ENCODE measurements at places on chromosomes 12 and 14.

- no peak overlapping the region for H3K27ac ChIP-seq
- no peak overlapping the region for H3K4me3 ChIP-seq
- H3K27me3 ChIP-seq = no peaks in the 10 kb centered on the region
- peaks cover 85% of the 10 kb centered on the region for H3K36me3 ChIP-seq
- no peak for DNase-seq
- no peaks in the 10 kb centered on the region for H3K4me1 ChIP-seq
Measured at GRCh38 chr12:62575036-62575435, 108.4 kb downstream of the MON2 start.

GRCh38 chr14:93263416-93263815 is 56.4 kb downstream of the UBR7 start:
- no peak for DNase-seq
- no peak overlapping the region for H3K4me3 ChIP-seq
- no peaks in the 10 kb centered on the region for H3K4me1 ChIP-seq
- peaks cover 46% of the 10 kb centered on the region for H3K36me3 ChIP-seq

DNA sequence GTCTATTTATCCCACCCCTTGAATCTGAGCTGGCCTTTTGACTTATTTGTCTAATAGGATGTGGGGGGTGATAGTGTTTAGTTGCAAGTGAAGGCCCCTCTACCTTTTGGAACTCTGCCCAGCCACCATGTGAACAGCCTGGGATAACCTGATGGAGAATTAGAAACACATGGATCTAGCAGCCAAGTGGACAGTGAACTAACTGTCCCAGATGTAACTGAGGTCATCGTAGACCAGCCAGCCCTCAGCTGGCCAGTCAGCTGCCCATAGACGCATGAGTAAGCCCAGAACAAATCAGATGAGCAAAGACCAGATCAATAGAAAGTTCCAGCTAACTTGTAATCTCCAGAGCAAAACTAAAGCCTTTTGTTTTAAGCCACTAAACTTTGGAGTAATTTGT is 19.0 kb downstream of the KLRB1 start:
- H3K27me3 ChIP-seq = no peaks in the 10 kb centered on the region
- H3K4me3 ChIP-seq = no peak overlapping the region
- no peaks in the 10 kb centered on the region for H3K36me3 ChIP-seq
- no peaks in the 10 kb centered on the region for H3K4me1 ChIP-seq

DNA sequence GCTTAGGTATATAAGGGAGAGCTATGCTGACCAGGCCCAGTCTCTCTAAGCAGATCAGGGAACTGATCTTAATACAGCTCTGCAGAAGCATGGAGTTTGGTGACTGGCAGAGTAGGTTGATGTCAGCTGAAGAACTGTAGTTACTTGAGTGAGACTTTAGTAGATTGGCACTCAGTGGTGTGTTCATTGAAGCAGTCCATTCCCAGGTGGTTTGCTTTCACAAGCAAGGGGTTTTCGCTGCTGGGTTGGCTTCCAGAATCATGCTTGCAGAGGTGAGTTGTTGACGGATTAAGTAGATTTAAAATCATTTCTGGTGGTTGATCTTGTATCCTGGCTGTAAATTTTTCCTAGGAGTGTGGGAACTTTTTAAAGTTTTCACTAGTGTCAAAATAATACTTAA is 6.5 kb upstream of the DHRS7 start:
- DNase-seq = no peak
- H3K36me3 ChIP-seq = no peaks in the 10 kb centered on the region

DNA sequence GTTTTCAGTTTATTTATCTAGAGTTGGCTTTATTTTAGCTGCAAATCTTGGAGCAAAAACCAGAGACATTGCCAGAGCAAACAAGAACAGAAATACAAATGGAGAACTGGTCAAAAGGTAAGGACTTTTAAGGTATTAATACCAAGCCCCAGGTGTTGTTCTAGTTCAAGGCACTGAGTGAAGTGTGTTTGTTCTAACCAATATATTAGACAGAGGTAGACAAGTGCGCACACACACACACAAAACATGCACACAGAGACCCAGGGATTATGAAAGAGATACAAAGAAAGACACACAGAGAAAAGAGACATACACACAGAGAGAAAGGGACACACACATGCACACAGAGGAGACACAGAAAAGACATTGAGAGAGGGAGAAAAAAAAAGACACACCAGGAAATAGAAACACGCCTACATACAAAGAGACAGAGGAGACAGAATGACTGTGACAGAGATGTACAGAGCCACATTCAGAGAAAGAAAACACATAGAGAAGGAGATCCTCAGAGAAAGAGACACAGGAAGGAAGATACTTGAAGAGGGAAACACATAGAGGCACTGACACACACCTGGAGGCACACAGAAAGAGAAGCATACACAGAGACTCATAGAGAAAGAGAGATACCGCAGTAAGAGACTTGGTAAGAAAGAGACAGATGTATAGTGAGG is 50.2 kb downstream of the MIPOL1 start:
- no peaks in the 10 kb centered on the region for H3K27me3 ChIP-seq
- no peaks in the 10 kb centered on the region for H3K4me1 ChIP-seq
- DNase-seq = no peak
- no peak overlapping the region for H3K4me3 ChIP-seq
- H3K27ac ChIP-seq = no peak overlapping the region

- H3K27ac ChIP-seq = peak within 1 kb of the TSS; percentile 96
- H3K4me3 ChIP-seq = peak within 1 kb of the TSS; percentile 79
- no peaks in the 10 kb centered on the region for H3K27me3 ChIP-seq
Measured at GRCh38 chr12:119178544-119179334, at the start of gene HSPB8. Gene HSPB8, plus strand, starts transcription at chr12:119178931. Its CDS starts 382 bp downstream, at chr12:119179313.

GRCh38 chr12:120710805-120711296 is 593 bp downstream of the UNC119B start:
- no peaks in the 10 kb centered on the region for H3K36me3 ChIP-seq
- H3K27me3 ChIP-seq = no peaks in the 10 kb centered on the region
- peak; percentile 60 for DNase-seq
- peak overlapping the region; percentile 85 for H3K27ac ChIP-seq

- peak overlapping the region; percentile 97 for H3K27ac ChIP-seq
- no peak for DNase-seq
- peak overlapping the region; percentile 95 for H3K4me3 ChIP-seq
- peaks cover 81% of the 10 kb centered on the region for H3K4me1 ChIP-seq
- H3K36me3 ChIP-seq = no peaks in the 10 kb centered on the region
Measured at GRCh38 chr12:110577864-110578693, 5.0 kb downstream of the PPTC7 start.

GRCh38 chr12:32558903-32559302 is 120.2 kb upstream of the DNM1L start:
- peaks cover 6% of the 10 kb centered on the region for H3K36me3 ChIP-seq
- DNase-seq = no peak
- peak overlapping the region; percentile 45 for H3K4me3 ChIP-seq
- H3K27me3 ChIP-seq = no peaks in the 10 kb centered on the region

GRCh38 chr14:102280376-102280962 is 24.5 kb downstream of the MOK start:
- H3K36me3 ChIP-seq = no peaks in the 10 kb centered on the region
- DNase-seq = no peak
- no peak overlapping the region for H3K27ac ChIP-seq
- H3K27me3 ChIP-seq = no peaks in the 10 kb centered on the region
- H3K4me1 ChIP-seq = peaks cover 9% of the 10 kb centered on the region

DNA sequence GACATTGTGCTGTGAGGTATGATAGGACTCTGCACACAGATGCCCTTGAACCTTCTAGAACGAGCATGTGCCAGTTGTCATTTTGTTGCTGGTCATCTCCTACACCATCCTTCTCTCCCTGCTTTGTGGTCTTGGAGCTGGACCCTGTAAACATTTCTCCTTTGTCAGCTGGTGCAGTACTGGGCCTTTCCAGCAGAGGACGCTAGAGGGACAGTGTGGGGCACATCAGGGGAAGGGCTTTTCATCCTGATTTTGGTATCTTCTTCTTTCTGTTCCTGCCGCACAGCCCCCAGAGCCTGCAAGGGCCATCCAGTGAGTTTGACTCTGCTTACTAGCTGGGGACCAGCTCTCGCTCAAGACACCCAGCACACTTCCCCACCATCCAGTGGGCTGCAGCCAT is 484.6 kb downstream of the AACS start:
- no peaks in the 10 kb centered on the region for H3K36me3 ChIP-seq
- no peak for DNase-seq
- H3K27ac ChIP-seq = no peak overlapping the region
- H3K4me1 ChIP-seq = no peaks in the 10 kb centered on the region

- no peaks in the 10 kb centered on the region for H3K27me3 ChIP-seq
- peaks cover 25% of the 10 kb centered on the region for H3K4me1 ChIP-seq
- H3K36me3 ChIP-seq = no peaks in the 10 kb centered on the region
- peak within 1 kb of the TSS; percentile 92 for H3K4me3 ChIP-seq
- peak within 1 kb of the TSS; percentile 98 for H3K27ac ChIP-seq
Measured at GRCh38 chr14:64879635-64880220, at the start of gene SPTB. Gene SPTB, minus strand, starts transcription at chr14:64879907. Its CDS starts 56,813 bp downstream, at chr14:64823094.

DNA sequence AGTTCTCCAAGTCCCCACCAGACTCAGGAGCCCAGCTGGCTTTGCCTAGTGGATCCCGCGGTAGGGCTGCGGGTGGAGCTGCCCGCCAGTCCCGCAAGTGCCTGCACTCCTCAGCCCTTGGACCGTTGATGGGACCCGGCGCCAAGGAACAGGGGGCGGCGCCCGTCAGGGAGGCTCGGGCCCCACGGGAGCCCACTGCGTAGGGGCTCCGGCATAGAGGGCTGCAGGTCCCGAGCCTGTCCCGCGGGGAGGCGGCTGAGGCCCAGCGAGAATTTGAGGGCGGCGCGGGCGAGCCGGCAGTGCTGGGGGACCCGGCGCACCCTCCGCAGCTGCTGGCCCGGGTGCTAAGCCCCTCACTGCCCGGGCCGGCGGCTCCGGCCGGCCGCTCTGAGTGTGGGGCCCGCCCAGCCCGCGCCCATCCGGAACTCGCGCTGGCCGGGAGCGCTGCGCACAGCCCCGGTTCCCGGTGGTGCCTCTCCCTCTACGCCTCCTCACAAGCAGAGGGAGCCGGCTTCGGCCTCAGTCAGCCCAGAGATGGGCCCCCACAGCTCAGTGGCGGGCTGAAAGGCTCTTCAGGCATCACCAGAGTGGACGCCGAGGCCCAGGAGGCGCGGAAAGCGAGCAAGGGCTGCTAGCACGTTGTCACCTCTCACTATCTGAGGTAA is 452.4 kb upstream of the LRFN5 start:
- H3K27ac ChIP-seq = no peak overlapping the region
- no peaks in the 10 kb centered on the region for H3K27me3 ChIP-seq
- H3K4me3 ChIP-seq = no peak overlapping the region
- no peak for DNase-seq

DNA sequence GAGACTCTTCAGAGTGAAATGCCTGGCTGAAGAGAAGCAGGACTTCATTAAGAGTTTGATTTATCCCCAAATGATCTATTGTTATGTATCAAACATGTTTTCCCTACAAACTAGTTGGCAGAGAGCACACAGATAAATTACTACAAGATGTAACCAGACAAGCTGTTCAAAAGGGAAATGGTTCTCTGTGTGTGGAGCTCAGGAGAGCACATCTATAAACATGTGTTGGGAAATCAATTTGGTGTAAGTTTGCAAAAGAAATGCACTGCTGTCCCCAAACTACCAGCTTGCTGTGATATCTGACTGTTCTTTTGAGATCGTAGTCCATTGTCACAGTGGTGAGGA is 159.2 kb downstream of the PAH start:
- H3K4me1 ChIP-seq = no peaks in the 10 kb centered on the region
- no peak overlapping the region for H3K4me3 ChIP-seq
- no peak overlapping the region for H3K27ac ChIP-seq

GRCh38 chr12:42261708-42262107 is 23.7 kb upstream of the YAF2 start:
- H3K36me3 ChIP-seq = no peaks in the 10 kb centered on the region
- no peaks in the 10 kb centered on the region for H3K4me1 ChIP-seq
- H3K4me3 ChIP-seq = no peak overlapping the region
- no peaks in the 10 kb centered on the region for H3K27me3 ChIP-seq
- DNase-seq = no peak

GRCh38 chr14:56241461-56241860 is 123.2 kb downstream of the PELI2 start:
- H3K4me3 ChIP-seq = no peak overlapping the region
- H3K27ac ChIP-seq = no peak overlapping the region
- no peak for DNase-seq
- H3K36me3 ChIP-seq = no peaks in the 10 kb centered on the region
- H3K4me1 ChIP-seq = no peaks in the 10 kb centered on the region

- H3K27ac ChIP-seq = no peak overlapping the region
- no peak for DNase-seq
- no peaks in the 10 kb centered on the region for H3K27me3 ChIP-seq
Measured at GRCh38 chr12:64172143-64172970, 49.7 kb downstream of the KICS2 start.

DNA sequence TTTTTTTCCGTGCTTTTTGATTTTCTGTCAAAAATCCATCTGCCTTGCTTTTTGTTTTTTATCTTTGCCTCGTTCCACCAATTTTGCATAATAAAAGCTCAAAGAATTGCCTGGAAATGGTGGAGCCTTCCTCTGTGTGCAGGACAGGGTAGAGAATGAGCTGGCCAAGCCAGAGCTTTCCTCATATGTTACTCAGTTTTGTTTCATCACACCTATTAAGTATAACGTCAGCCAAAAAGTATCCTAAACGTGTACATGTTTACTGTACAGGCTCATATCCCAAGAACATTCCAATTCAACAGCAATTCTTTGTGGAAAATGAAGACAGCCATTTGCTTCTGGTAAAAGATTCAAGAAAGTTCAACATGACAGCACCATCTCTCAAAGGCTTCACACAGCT is 191.2 kb upstream of the LMNTD1 start:
- DNase-seq = no peak
- no peaks in the 10 kb centered on the region for H3K36me3 ChIP-seq
- H3K27ac ChIP-seq = no peak overlapping the region
- H3K27me3 ChIP-seq = no peaks in the 10 kb centered on the region
- no peaks in the 10 kb centered on the region for H3K4me1 ChIP-seq
- H3K4me3 ChIP-seq = no peak overlapping the region

- H3K27me3 ChIP-seq = no peaks in the 10 kb centered on the region
- no peak for DNase-seq
- H3K27ac ChIP-seq = no peak overlapping the region
- no peak overlapping the region for H3K4me3 ChIP-seq
- H3K4me1 ChIP-seq = no peaks in the 10 kb centered on the region
Measured at GRCh38 chr14:98754343-98755020, 517.5 kb downstream of the BCL11B start.

- H3K36me3 ChIP-seq = no peaks in the 10 kb centered on the region
- peak overlapping the region; percentile 66 for H3K4me3 ChIP-seq
- DNase-seq = no peak
- H3K4me1 ChIP-seq = no peaks in the 10 kb centered on the region
Measured at GRCh38 chr14:93789228-93790130, 1.2 kb upstream of the PRIMA1 start.

DNA sequence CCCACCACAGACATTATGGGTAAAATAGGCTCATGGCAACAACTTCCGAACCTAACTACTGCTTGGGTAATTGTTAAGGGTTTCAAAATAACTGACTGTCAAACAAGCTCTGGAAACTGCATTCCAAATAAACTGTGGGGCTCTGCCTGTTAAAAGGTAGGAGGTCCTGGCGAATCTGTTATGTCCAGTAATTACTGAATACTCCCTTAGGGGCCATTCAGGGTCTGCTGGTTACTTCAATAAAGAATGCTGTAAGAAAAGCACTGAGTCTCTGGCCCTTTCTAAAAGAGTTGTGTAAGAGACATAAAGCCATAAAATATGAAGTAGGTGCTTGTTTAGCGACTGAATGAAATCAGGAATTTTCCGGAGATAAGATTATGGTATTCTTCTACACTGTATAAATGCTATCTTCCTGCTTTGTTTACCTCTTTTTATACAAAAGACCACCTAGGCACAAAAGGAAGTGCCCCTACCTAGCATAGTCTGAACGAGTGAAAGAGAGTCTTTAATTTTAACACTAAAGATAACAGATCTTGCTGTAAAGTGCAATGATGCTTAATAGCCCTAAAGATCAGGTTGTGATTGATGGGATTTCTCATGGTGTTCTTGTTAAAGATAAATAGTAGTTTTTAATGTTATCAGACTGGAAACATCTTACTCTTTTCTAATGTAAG is 127.8 kb downstream of the FBXL14 start:
- DNase-seq = no peak
- no peaks in the 10 kb centered on the region for H3K36me3 ChIP-seq
- no peaks in the 10 kb centered on the region for H3K27me3 ChIP-seq
- no peak overlapping the region for H3K27ac ChIP-seq
- H3K4me1 ChIP-seq = peaks cover 12% of the 10 kb centered on the region

All from psoas muscle (tissue), 8 donors.